ENCODE measurements at places on chromosomes 2 and 18.

- ATAC-seq = no peak
Measured at GRCh38 chr2:39689272-39689841, 23.6 kb downstream of the TMEM178A start.

- ATAC-seq = peak; percentile 46
Measured at GRCh38 chr2:219308142-219309101, 779 bp downstream of the PTPRN start.

GRCh38 chr2:199770716-199771115 lies 80.3 kb downstream of the FTCDNL1 start:
- ATAC-seq = no peak

DNA sequence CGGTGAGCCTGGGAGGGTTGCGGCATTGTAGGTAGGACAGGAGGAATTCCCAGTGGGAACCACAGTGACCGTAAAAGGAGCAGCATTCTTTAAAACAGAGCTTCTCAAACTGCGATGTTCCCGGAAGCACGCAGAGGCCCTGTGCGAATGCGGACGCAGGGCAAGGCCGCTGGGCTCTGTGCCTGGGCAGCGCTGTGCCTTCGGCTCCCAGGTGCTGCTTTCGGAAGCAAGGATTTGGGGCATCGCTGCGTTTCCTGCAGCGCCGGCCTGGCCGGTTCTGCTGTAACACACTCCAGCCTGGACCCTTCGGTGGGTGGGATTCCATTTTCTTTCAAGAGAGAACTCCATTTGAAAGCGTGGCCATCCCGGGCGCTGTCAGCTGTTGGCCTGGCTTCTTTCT lies 118.6 kb downstream of the PTGR3 start:
- no peak for ATAC-seq

- no peak for ATAC-seq
Measured at GRCh38 chr18:9792565-9793245, 84.6 kb downstream of the RAB31 start.

GRCh38 chr2:148817210-148817708 lies 57.8 kb upstream of the KIF5C start:
- ATAC-seq = no peak

DNA sequence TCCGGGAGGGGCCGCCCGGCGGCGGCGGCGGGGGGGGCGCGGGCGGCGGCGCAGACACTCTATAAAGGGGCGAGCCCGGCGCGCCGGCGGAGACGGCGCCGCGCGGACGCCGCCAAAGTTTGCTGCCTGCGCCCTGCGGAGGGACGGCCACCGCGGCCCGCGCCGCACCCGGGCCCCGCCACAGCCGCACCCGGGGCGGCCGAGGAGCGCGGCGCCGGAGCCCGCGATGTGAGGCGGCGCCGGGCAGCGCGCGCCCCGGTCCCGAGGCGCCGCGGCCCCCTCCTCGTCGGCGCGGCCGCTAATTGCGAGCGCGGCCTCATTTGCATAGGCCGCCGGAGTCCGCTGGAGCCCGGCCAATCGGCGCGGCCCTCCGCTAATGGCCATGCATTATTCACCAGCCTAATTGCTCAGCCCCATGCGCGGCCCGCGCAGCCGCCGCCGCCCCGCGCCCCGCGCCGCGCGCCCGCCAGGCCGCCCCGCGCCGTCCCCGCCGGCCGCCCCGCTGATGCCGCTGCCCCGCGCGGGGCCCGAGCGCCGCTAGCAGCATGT lies at the start of gene SALL3:
Gene SALL3, plus strand, starts transcription at position 89 of the 549 bp plus-strand sequence. Its CDS starts 457 bp downstream, at position 546.
- no peak for ATAC-seq

GRCh38 chr2:98870516-98871158 lies 65.4 kb downstream of the CRACDL start:
- no peak for ATAC-seq

DNA sequence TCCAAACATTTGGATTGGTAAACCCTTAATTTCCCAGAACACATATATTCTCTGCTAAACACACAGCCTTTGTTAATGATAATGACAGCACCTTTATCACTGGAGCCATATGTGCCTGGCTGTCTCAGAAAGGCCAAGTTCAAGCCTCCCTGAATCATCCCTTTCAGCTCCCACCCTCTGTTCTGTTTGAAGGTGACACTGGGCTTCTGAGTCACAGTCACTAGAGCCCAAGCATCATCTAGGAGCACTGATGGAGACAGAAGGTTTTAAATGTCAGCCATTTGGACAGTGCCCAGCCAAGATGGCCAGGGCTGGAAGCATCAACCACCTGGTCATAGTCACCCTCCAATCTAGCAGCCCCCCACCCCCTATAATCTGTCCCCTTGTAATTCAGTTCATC lies 80.6 kb downstream of the NRP2 start:
- no peak for ATAC-seq

GRCh38 chr2:68124321-68124720 lies 33.4 kb upstream of the PNO1 start:
- no peak for ATAC-seq

DNA sequence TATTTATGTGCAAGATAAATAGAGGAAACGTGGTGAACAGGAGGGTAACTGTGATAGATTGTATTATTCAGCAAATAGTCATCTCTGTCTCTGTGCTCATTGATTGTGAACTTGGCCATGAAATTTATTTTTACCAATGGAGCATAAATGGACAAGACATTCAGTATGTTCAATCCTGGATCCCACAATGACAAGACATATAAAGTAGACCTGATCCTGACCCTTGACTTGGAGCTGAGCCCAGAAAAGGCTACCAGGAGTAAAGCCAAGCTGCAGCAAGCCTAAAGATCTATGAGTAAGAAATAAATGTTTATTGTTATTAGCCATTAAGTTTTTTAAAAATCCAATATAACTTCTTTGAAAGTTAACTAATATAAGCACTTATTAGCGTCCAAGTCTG lies 531.2 kb downstream of the PIK3C3 start:
- no peak for ATAC-seq

- ATAC-seq = peak; percentile 28
Measured at GRCh38 chr18:69956665-69957620, 9.3 kb upstream of the CD226 start.

All from activated CD4-positive, CD25-positive, alpha-beta regulatory T cell treated with anti-CD3 and anti-CD28 coated beads, Interleukin-2, amount 50 U/mL, for 24 hours (primary cell).